ENCODE measurements at places on chromosomes 7 and 10. TPM values are rescaled to one million over a fixed set of nuclear protein-coding genes. Genes with fewer than 3 reads are reported as not detected.

Gene TAS2R60
- polyA plus RNA-seq, result not detected

Gene ACBD7
- polyA plus RNA-seq, result not detected

Gene ARL5B
- polyA plus RNA-seq, result 1.7 TPM

Gene IL15RA
- polyA plus RNA-seq, result 0.94 TPM

Gene HMX3
- polyA plus RNA-seq, result not detected

Gene CTAGE15
- not detected for polyA plus RNA-seq

DNA sequence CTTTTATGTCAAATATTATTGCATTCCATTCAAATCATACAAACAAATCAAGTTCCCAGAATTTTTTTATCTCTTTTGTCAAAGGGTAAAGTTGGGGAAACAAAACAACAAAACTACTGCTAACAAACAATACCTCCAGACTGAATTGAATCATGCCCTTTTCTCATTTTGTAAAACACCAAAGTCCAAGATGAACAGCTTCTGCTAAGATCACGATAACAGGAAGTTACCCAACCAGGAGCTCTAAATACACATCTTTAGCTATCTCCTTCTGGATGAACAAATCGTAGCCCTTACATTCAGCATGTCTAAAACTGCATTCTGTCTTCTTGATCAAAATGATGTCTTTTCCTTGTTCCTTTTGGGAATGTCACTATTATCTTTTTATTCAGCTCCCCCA is 97.4 kb downstream of the CTTNBP2 start:
- no peak for DNase-seq

DNA sequence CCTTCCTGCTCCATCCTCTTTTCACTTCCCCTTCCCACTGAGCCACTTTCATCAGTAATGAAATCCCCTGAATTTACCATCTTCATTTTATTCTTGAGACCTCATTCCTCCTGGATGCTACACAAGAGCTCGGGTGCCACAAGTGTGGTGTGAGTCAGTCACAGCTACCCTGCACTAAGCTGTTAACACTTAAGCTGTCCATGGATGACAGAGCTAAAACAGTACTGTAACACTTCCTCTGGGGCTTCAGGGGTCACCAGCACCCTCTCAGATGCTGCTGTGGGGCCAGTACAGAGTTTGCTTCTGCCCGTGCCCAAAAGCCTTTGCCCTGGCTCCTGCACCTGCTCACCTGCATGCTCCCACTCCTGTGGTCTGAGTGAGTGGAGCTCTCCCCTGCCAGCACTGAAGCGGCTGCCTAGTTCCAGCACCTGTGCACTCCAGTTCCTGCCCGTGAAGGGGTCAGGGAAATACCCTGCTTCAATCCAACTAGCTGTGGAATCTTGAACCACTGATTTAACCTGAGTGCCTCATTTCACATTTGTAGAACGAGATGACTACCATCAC is 71.9 kb downstream of the POT1 start:
- no peak for DNase-seq

GRCh38 chr10:4332764-4333458 is 493.1 kb upstream of the AKR1E2 start:
- DNase-seq, result peak; percentile 62

- no peak for DNase-seq
Measured at GRCh38 chr10:34374356-34375045, 440.6 kb downstream of the PARD3 start.

- no peak for DNase-seq
Measured at GRCh38 chr10:110495731-110496552, 1.8 kb upstream of the DUSP5 start.

GRCh38 chr10:7686351-7687171 is 16.6 kb upstream of the ITIH2 start:
- DNase-seq, result no peak

DNA sequence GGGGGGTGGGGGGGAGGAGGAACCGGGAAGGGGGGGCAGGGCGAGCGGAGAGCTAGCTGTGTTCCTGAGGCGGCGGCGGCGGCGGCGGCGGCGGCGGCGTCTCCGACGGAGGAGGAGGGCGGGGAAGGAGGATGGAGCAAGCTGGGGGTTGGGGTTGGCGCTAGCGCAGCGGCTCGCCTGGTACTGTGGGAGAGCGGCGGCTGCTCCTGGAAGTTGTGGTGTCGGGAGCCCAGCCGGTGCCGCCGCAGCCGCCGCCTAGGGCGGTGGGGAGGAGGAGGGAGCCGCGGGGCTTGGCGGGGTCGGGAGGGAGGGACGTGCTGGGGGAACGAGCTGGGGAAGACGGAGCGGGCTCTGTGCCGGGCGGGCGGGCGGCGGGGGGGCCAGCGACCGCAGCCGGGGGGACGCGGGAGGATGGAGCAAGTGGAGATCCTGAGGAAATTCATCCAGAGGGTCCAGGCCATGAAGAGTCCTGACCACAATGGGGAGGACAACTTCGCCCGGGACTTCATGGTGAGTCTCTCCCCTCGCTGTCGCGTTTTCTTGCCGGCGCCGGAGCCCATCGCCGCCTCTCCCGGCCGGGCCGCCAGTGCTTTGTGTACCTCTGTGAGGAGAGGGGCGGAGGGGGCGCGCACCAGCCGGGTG is at the start of gene PTPN12:
Gene PTPN12 (plus strand): TSS at position 160 of the 642 bp plus-strand sequence. CDS start 252 bp downstream, at position 412.
- DNase-seq, result peak; percentile 44

DNA sequence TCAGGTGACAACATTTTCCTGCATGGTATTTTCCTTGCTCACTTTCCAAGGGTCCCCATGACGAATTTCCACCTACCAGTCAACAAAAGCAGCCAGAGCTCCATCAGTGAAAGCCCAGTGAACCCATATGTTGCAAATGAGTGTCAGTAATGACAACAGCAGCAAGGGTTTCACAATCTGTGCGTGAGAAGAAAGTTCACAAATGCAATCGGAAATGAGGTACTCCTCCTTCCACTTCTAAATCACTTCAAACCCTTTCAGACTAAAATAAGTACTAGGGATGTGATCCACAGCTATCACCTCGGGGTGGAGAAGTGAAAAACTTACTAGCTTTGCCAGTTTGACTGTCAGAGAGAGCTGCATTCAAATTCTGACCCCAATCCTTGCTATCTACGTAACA is 55.6 kb upstream of the BET1 start:
- DNase-seq, result no peak
